Mesenteric fat pad (tissue), 1 donor: ENCODE measurements at places on chromosomes 3 and 15. TPM values are rescaled to one million over a fixed set of nuclear protein-coding genes. Genes with fewer than 3 reads are reported as not detected.

Gene GPR149
- total RNA-seq = not detected

Gene HES1
- 38.9 TPM for total RNA-seq

Gene MGLL
- 301 TPM for total RNA-seq

Gene ARHGEF26
- 18.4 TPM for total RNA-seq

Gene GOLGA8T
- not detected for total RNA-seq

Gene BSN
- total RNA-seq = 0.16 TPM

Gene SLC49A4
- 16.2 TPM for total RNA-seq

Gene ASTE1
- total RNA-seq = 5.5 TPM

Gene WDR6
- 104 TPM for total RNA-seq

Gene IMPG2
- 0.13 TPM for total RNA-seq
